ENCODE measurements at places on chromosomes 1 and 21.
A peak's percentile ranks its signal among the peaks of the same experiment; 100 is the strongest.

DNA sequence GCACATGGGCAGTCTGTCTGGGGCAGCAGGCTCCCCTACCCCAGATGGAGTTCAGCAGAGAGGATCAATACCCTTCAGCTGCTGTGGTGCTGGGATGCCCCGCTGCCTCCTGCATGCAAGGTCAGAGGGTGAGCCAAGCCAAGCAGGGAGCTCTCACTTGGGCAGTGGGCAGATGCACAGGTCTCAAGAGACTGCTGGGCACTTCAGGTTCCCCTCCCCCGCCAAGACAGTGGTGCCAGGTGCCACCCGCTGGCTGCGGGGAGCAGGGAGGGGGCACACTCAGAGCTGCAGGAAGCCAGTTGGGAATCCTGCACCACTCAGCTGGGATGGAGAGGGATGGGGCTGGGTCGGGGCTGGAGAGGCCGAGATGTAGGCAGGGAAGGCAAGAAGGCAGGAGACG lies 15.8 kb upstream of the EVA1B start:
- no peak for DNase-seq

GRCh38 chr1:3778590-3779264 lies 6.2 kb downstream of the SMIM1 start:
- DNase-seq, result no peak

- no peak for DNase-seq
These were observed 42.1 kb downstream of the UBE2U start for GRCh38 chr1:64245495-64245894.

DNA sequence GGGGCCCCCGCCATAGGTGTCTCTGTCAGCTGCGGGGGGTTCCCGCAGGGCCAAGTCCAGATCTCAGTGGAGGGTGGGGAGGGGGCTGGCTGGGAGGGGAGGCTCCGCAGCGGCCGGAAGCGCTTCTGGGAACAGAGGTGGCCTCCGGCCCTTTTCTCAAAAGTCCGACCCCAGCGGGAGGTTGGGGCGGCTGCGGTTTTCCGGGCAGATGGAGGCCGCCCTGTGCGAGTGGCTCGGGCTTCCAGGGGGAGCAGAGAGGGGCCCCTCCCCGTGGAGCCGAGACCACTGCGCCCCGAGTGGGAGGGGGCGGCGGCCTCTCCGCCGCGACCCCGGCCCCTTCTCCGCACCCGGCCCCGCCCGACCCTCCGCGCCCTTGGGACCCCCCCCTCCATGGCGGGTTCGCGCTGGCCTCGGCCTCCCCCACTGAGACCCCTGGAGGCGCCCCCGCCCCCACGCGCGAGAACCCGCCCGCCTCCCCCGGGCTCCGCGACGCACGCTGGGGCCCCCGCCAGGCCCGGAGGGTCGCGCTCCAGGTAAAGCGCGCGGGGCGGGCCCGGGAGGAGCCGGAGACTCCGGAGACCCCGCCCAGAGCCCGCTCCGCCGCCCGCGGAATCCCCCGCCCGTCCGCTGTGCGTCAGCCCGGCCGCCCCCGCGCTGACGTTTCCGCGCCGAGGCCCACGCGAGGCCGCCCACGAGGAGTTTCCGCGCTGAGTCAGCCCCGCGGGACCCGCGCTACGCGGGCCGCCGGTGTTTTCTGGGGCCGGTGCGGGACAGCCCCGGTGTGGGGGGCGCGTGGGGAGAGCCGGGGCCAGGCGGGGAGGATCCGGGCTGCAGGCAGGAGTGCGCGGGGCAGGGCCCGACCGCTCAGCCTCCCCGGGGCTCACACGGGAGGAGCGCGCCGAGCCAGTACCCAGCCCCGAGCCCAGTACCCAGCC lies 5.2 kb downstream of the TNFRSF18 start:
- DNase-seq, result peak; percentile 88

DNA sequence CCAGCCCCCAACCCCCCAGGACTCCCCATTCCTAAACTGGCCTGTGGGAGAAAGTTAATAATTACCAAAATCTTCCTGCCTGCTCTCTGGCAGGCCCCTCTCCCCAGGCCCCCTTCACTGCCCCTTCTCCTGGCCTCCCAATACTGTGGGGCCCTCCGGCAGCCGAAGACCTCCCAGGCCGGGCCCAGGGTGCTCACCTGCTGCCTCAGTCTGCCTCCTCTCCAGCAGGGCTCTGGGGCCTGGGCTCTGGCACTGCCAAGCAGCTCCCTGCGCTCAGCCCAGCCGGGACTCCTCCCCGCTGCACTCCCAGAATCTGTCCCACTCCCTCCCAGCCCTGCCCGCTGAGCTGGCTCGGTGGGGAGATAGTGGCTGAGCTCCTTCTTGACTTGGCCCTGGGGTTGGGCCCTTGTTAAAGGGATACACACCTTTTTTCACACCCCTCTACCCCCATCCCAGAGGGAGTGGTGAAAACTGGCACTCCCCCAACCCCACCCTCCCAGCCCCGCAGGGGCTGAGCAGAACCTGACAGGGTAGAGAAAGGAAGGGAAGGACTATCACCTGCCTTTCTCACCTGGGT lies at the start of gene S100A16:
TSS of gene S100A16 (minus strand) at position 383 of the 577 bp plus-strand sequence. CDS start 4,986 bp downstream, outside the sequence.
- DNase-seq, result no peak

GRCh38 chr1:199545780-199546179 lies 481.7 kb upstream of the NR5A2 start:
- no peak for DNase-seq

DNA sequence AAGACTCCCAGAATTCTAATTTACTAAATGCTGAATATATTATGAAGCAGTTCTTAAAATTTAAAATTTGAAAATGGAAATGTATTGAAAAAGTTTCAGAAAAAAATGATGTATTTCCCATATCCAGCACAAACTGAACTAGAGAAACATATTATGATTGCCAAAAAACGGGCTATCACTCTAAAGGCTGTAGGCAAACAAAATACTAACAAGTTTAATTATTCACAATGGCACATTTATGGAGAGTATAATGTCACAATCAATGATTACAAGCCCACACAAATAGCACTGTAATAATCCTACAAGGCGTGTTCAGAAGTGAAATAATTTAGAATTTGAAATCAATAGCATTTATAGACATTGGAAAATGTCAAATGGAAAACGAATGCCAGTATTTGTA lies 531.3 kb downstream of the PTBP2 start:
- no peak for DNase-seq

GRCh38 chr1:211742272-211742671 lies 66.9 kb upstream of the NEK2 start:
- DNase-seq, result no peak

GRCh38 chr1:107016376-107016978 lies 40.0 kb upstream of the PRMT6 start:
- DNase-seq, result no peak

DNA sequence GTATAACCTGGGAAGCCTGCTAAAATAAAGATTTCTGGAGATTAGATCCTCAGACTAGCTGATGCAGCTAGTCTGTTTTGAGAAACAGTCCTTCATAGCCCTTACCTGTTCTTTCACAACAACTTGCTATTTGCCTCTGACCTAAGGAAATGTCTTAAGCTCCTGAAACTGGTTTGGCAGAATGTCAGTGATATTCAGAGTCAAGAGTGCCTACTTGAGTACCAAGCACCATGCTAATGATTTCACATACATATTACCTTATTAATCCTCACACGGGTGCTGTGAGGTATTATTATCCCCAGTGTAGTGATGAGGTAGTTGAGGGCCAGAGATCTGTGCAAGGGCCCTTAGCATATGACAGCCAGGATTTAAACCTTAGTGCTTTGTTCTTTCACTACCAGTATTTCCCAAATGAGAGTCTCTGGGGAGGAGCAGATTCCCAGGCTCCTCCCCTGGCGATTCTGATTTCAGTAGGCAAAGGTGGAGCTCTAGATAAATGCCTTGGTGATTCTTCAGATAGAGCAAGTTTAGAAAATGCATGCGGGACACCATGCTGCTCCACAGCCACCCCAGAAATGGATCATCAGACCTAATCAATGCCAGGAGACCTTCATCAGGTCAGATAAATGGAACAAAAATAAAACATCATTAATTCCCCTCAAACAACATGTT lies 47.4 kb upstream of the WNT2B start:
- DNase-seq, result no peak

DNA sequence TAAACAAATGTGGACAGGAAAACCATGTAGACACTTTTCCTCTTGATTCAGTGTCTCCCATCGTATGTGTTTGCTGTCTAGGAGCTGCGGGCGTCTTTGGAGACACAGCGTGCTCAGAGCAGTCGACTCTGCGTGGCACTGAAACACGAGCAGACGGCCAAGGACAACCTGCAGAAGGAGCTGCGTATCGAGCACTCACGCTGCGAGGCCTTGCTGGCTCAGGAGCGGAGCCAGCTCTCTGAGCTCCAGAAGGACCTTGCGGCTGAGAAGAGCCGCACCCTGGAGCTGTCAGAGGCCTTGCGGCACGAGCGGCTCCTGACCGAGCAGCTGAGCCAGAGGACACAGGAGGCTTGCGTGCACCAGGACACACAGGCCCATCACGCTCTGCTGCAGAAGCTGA lies 27.2 kb upstream of the DIP2A start:
- no peak for DNase-seq

DNA sequence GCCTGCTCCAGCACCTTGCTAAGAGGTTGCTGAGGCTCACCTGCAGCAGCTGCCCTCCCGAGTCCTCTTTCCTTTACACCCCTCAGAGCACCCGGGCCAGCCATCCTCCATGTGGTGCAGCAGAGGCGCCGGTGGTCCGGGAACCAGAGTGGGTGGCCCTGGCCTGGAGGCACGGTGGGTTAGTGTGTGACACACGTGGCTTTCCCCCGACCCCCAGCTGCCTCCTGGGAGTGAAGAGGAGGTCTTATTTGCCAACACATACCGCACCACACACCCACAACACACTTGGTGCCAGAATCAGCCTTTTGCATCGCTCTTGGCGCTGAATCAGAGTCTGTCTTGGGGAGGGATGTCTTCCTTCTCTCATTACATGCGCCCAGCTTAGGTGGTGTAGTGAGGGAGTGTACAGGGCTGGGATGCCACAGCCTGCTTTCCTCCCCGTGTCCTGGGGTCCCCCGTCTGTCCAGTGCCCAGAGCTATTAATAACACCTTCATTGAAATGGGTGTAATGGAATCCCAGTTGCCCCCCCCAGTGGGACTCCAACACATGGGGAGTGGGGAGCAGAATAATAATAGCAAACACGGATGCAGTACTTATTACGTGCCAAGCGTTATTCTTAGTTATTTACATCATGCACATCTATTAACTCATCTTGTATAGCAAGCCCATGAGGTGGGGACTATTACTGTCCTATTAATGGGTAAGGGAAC lies 38.2 kb downstream of the MAPKAPK2 start:
- no peak for DNase-seq

- DNase-seq, result no peak
These were observed 102.5 kb downstream of the LYPLAL1 start for GRCh38 chr1:219276049-219276738.

DNA sequence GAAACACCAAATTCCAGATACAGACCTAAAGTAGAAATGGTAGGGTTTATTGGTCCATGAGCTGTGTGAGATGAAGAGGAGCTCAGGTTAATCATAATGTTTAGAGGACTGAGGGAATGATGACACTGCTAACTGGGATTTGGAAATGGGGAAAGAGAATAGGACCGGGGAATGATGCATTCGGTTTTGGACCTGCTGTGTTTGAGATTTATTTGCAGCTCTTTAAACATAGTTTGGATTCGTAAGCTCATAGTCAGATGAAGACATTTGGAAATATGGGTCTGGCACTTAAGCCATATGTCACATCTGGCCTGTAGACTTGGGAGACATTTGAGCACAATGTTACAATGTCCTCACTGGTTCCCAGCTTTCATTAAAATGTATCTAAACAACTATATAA lies 127.9 kb upstream of the DUSP10 start:
- DNase-seq, result no peak

DNA sequence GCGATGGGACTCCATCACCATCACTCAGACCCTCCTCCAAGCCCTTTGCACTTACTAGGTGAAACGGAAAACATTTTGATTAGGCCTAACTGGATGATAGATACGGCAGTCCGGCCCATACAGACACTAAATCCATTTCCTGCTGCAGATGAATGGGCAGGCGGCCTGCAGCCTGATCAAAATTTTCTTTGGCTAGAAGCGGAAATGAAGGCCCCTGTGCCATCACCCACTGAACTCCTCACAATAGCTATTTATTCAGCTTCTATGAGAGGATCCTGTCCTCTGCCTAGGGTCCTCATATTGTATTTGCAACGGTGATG lies 200.5 kb downstream of the OMA1 start:
- no peak for DNase-seq

GRCh38 chr1:153647346-153647714 lies 11.2 kb upstream of the SNAPIN start:
- DNase-seq, result no peak

DNA sequence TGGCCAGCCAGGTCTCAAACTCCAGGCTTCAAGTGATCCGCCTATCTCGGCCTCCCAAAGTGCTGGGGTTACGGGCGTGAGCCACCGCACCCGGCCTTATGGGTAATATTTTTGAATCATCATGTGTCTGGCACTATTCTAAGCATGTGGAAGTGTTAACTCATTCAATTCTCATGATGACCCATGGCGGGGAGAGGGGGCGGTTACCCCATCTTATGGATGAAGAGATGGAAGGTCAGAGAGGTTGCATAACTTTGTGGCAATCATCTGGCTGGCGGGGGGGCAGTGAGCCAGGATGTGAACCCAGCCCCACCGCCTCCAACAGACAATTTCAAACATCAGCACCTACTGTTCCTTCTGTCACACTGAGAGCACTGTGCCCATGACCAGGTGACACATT lies 11.5 kb upstream of the TAS1R2 start:
- no peak for DNase-seq

GRCh38 chr1:33814166-33814565 lies 49.7 kb upstream of the HMGB4 start:
- DNase-seq, result no peak

GRCh38 chr1:212596798-212597197 lies 11.8 kb upstream of the ATF3 start:
- no peak for DNase-seq

DNA sequence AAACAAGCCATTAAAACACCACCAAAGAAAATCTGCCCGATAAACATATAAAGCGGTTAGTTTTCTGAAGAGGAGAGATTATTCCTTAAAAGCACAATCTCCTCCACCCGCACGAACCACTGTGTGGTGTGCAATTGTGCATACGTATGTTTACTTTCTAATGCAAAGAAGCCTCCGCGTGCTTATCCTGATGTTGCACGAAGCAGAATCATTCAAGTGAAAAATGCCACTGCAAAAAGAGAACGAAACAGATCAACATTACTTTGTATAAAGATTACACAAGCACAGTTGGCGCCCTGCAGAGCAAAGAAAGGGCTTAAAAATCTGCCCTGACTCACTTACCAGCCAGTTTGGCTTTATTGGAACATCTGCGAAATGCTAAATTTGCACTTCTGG lies 166.8 kb downstream of the ZNF281 start:
- DNase-seq, result no peak

GRCh38 chr21:44579833-44580144 lies 615 bp downstream of the KRTAP10-5 start:
- DNase-seq, result no peak

DNA sequence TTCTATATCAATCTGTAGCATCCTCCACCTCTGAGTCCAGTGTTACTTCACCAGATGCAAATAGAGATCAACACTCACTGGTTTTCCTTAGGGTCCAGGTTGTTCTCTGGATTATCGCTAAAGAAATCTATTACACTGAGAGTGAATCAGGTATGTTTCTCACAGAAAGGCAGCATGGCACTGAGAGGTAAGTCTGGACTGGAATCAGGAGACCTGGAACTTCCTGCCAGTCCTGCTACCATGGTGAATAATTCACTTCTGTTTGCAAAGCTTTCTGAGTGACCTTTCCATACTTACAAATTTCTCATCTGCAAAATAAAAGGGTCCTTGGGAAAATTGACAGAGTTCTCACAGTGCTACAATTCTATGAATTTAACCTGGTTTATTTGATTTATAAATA lies 1583.3 kb downstream of the MRPL39 start:
- DNase-seq, result no peak

GRCh38 chr1:227786673-227787512 lies 28.6 kb upstream of the PRSS38 start:
- no peak for DNase-seq

- DNase-seq, result no peak
These were observed 484.9 kb downstream of the SETD4 start for GRCh38 chr21:35575280-35575915.
